ENCODE measurements at places on chromosomes 4 and X. TPM values are rescaled to one million over a fixed set of nuclear protein-coding genes. Genes with fewer than 3 reads are reported as not detected.

The TMPRSS11F gene
- total RNA-seq, result not detected

The RBM10 gene
- total RNA-seq, result 61.2 TPM

The BMX gene
- total RNA-seq, result 0.11 TPM

The STPG2 gene
- not detected for total RNA-seq

The FGA gene
- not detected for total RNA-seq

The ZNF185 gene
- 4.3 TPM for total RNA-seq

The SPCS3 gene
- total RNA-seq, result 116 TPM

The STEEP1 gene
- 45.0 TPM for total RNA-seq

The GAGE1 gene
- not detected for total RNA-seq

The ABLIM2 gene
- not detected for total RNA-seq

The CT45A7 gene
- not detected for total RNA-seq

The TRIM61 gene
- 1.5 TPM for total RNA-seq

The KLB gene
- total RNA-seq, result not detected

The USP17L25 gene
- not detected for total RNA-seq

The TEX13A gene
- total RNA-seq, result not detected

The KLHL34 gene
- total RNA-seq, result under 0.01 TPM

The PPP4R3C gene
- not detected for total RNA-seq

The FGG gene
- not detected for total RNA-seq

The CD40LG gene
- not detected for total RNA-seq

The SYP gene
- 0.33 TPM for total RNA-seq

The UGDH gene
- 779 TPM for total RNA-seq

The RASL11B gene
- total RNA-seq, result not detected

The ATP1B4 gene
- not detected for total RNA-seq

The AWAT2 gene
- total RNA-seq, result not detected

The MTMR8 gene
- total RNA-seq, result 0.11 TPM

The POU4F2 gene
- not detected for total RNA-seq

The PNMA5 gene
- total RNA-seq, result not detected

The NKX3-2 gene
- 0.55 TPM for total RNA-seq

The DKK2 gene
- total RNA-seq, result 0.25 TPM

The CYSLTR1 gene
- total RNA-seq, result 0.11 TPM

The IRAK1 gene
- total RNA-seq, result 97.1 TPM

The DAPP1 gene
- not detected for total RNA-seq

The CT45A3 gene
- not detected for total RNA-seq

The ATP2B3 gene
- total RNA-seq, result under 0.01 TPM

All from uterine smooth muscle cell (primary cell).